Stimulated activated CD4-positive, alpha-beta T cell treated with anti-CD3 and anti-CD28 coated beads, Interleukin-4, amount 100 ng/mL, for 1 hour (primary cell): ENCODE measurements at places on chromosomes 1 and 21.

DNA sequence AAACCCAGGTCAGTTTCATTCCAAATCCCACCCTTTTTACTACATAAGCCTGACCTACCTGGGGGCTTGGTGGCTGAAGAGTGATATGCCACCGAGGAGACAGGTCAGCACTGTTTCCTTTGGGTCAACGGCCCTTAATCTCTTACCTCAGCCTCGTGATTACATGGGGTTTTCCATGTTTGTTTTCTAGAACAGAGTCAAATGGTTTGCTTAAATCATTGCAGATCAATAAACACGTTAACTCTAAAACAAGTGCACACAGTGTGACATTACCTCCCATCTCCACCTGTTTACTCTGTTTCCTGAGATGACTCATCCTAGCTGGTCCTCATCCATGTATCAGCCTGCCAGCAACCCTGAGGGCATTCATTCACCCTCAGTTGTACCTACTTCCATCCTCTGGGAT lies 40.8 kb upstream of the TP53BP2 start:
- no peak for DNase-seq

GRCh38 chr1:176533020-176533419 lies 70.0 kb downstream of the PAPPA2 start:
- no peak for DNase-seq

DNA sequence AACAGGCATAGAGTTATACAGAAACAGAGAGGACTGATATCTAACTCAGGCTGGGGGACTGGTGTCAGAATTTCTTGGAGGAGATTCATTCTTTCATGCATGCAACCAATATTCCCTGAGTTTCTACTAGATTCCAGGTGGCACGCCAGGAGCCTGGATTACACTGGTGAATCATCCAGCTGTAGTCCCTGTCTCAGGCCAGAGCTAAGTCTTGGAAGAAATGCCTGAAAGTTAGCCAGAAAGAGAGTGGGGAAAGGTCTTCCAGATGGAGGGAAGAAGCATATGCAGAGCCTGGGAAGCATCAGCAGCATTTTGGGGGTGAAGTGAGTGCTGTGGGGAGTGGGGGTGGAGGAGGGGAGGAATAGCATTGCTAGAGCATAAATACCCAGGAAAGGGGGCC lies 239.1 kb downstream of the OMA1 start:
- DNase-seq, result no peak

GRCh38 chr21:41378849-41379248 lies 17.0 kb downstream of the MX2 start:
- no peak for DNase-seq

- no peak for DNase-seq
These were observed 75.8 kb downstream of the ATP1A1 start for GRCh38 chr1:116448785-116449385.

DNA sequence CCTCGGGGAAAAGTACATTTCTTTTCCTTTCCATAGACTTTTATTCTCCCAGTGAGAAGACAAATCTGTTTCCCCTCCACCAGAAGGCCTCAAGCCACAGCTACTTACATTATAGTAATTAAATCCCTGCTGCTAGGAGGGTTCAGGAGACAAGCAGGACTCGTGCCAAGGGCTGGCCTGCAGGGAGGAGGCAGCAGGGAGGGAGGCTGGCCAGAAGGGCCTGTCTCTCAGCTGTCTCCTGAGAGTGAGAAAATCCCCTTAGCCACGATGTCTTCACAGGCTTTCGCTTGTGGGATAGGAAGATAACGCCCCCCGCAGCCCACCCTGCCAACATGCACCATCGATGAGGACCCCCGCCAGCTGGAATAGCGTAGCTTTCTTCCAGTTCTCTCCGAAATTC lies 14.0 kb downstream of the KCNN3 start:
- no peak for DNase-seq

DNA sequence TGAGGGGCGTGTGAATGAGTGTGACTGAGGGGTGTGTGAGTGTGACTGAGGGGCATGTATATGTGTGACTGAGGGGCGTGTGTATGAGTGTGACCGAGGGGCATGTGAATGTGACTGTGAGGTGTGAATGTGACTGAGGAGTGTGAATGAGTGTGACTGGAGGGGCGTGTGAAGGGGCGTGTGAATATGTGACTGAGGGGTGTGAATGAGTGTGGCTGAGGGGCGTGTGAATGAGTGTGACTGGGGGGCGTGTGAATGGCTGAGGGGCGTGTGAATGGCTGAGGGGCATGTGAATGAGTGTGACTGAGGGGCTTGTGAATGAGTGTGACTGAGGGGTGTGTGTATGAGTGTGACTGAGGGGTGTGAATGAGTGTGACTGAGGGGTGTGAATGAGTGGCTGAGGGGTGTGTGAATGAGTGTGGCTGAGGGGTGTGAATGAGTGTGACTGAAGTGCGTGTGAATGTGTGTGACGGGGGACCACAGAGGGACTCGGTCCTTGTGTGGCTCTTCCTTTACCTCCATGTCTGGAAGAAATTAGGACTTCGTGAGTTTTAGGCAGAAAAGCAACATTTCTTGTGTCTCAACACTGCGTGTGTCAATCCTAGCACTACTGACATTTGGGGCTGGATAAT lies 105.8 kb downstream of the GLIS1 start:
- DNase-seq, result no peak

- DNase-seq, result no peak
These were observed 18.6 kb upstream of the BCL10 start for GRCh38 chr1:85295006-85295431.

- DNase-seq, result no peak
These were observed 10.7 kb downstream of the SH2D2A start for GRCh38 chr1:156805766-156806511.

- DNase-seq, result no peak
These were observed 10.7 kb upstream of the GRHL3 start for GRCh38 chr1:24308365-24309015.

GRCh38 chr1:86016076-86016759 lies 140.4 kb downstream of the COL24A1 start:
- no peak for DNase-seq

- no peak for DNase-seq
These were observed 3.4 kb downstream of the PTTG1IP start for GRCh38 chr21:44869781-44870747.

GRCh38 chr21:33268737-33269441 lies 2.7 kb downstream of the IL10RB start:
- peak; percentile 42 for DNase-seq

DNA sequence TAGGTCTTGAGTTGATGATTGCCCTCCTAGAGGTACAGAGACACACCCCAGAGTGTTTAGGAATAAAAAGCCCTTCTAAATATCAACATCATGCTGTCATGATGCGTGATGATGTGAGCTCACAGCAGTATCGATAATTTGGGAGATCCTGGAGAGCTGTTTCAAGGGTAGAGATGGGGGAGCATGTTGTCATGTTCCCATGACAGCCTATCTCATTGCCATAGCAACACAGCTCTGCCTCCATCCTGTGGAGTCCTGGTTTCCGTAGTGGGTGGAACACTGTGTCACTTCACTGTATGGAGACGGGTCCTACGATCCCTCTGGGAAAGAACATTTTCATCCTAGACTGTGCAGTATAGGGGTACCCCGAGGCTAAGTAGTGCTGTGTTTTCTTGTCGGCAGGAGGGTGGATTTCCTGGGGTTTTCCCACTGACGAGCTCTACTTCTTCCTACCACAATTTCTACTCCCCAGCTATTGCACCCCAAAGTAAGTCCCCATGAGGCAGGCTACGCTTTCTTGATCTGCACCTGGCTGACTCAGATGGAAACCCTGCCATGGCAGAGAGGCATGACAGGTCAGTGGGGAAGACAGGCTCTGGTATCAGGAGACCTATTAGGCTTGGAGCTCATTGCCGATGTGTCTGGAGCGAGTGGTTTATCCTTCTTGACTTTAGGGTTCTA lies 7.2 kb downstream of the KISS1 start:
- no peak for DNase-seq

- no peak for DNase-seq
These were observed 5.9 kb downstream of the ANKRD35 start for GRCh38 chr1:145879775-145880174.

DNA sequence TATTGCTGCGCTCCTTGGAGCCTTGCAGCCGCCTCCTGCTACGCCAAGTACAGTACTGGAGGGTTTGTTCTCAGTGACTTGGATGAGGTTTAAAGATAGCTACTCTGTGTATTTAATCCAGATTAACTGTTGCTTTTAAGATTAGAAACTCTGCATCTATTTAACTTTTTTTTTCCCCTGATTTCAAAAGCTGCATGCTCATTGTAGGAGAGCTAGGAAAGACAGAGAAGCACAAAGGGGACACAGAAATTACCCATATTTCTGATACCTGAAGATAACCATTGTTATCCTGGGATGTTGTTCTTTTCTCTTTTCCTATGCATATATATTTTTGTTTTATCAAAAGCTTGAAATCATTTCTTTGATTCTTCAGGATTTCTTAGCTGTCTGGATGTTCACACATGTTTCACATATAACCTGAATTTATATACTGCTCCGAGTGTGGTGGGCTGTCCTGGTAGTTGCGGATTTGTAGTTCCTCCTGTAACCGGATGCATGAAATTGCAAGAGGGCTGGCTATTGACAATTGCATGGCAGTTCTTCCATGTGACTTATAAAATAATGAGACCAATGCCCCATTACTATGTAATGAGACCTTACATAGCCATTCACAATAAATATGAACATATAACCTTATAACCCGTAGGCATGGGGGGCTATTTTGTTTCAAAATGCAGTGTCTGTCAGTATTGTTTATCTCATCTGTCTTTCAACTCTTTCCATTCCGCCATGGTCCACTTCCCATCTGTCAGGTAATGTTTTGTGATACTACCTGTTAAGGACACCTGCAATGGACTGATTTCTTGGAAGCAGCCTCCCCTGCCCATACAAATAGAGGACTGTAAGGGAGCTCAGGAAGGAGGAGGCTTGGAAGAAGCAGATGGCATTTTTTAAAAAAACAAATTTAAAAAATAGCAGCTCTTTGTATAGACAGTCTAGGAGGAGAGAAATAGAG lies 1.4 kb downstream of the RAVER2 start:
- no peak for DNase-seq

GRCh38 chr1:5623399-5623798 lies 368.8 kb downstream of the NPHP4 start:
- DNase-seq, result no peak

DNA sequence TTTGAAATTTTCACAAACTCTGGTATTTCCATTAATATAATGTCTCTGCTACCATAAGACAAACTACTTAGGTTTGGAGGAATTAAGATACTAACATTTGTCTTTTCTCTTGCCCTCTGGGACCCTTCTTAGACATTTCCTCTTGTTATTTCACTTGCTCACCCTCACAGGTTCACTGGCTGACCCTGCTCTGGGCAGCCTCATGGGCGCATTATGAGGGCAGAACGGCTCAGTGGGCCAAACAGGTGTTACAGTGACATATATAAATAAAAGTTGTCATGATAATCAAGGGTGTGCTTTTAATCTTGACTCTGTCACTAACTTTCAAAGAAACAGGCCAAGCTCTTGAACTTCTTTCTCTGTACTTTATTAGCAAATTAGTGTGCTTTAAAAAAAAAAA lies 46.5 kb downstream of the ZNHIT6 start:
- DNase-seq, result no peak

DNA sequence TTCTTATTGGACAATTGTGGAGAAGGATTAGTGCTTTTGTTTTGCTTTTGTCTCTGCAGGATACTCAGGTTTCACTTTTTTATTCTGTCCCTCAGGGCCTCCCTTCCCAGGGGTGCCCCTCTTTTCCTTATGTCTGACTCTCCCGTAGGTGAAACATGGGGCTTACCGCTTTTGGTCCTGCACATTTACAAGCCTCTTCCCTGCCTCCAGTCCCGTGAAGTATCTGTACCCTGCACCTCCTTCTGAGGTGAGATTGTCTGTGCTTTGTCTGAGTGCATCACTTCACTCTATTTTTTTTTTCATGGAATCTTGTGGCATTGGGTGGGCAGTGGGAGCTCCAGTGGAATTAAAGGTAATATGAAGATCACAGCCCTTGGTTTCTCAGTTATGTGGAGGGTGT lies 758.1 kb upstream of the TPTE start:
- no peak for DNase-seq

DNA sequence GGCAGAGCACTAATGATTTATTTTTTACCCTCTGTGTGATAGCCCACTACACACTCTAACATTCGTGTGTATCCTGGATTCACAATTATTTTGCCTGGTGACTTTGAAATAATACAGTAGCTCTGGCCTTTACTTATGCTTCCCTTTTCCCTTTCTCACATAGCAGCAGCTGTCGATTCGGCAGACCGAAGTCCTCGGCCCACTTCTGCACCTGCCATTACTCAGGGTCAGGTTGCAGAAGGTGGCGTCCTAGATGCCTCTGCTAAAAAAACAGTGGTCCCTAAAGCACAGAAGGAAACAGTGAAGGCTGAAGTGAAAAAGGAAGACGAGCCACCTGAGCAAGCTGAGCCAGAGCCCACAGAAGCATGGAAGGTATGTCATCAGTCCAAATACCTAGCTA lies 70.8 kb downstream of the TMEM200B start:
- no peak for DNase-seq

DNA sequence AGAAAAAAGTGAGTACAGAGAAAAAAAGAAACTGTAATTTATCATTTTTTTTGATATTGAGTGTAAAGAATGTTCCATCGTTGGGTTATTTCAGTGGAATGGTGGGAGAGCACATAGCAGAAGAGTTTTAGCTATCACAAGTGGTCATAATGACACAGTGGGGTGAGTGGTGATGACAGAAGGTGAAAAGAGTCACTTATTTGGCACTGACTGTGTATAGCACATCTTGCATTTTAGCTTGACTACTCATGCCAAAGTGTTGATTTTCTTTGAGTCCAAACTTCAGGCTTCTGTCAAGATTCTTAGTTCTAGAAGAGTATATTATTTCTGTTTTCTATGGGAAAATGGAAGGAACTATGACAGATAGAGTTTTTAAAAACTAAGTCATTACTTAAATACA lies 261.2 kb downstream of the GRIK1 start:
- no peak for DNase-seq

DNA sequence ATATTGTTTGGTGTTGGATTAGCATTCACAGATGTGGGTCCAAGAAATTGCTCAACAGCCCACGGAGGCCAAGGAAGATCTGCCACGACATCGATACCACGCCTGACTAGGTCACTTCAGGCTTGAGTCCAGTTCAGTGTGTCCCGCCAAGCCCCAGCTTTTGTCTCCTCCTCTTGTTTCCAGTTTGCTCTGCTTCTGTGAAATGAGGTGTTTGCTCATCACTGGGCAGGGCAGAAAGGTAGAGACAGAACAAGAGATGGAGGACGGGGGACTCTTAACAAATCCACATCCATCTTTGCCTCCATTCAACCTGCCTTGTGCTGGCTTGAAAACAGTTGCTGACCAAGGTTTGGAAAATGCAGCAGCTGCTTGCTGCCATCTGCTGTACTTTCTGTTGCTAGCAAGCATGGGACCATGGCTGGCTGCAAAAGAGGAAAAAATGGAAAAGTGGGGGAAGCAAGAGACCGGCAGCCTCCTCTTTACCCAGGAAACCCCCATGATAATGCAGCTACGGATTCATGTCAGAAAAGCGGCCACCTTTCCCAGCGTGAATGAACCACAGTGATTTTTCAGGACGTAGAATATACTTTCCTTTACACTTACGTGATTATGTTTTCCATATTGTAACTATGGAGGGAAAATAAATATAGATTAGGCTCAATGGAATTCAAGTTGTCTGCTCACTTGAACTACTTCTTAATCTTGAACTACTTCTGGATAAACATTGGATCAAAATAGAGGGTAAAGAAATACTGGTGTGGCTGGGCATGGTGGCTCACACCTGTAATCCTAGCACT lies 80.2 kb upstream of the GREM2 start:
- no peak for DNase-seq

- DNase-seq, result no peak
These were observed 86.8 kb downstream of the DYRK1A start for GRCh38 chr21:37453350-37453749.

GRCh38 chr1:24714859-24715520 lies 30.3 kb upstream of the CLIC4 start:
- no peak for DNase-seq
